ENCODE measurements at places on chromosomes 11 and 22.

DNA sequence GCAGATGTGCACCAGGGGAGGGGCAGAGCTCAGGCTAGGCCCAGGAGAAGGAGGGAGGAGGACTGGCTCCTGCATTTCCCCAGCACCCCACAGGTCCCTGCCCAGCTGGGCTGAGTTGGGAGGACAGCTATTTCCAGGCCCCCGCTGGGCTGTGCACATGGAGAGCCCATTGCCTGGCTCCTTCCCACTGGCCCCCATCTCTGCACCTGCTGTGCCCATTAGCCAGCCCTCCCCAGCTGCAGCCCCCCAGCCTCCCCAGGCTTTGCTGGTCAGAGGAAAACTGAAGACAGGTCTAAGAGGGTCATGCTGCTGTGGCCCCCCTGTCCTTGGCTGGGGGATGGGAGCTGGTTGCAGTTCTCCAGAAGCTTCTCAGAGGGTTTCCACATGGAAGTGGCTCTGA, 81.8 kb upstream of the SHANK2 start:
- no peak for DNase-seq

GRCh38 chr11:8011371-8011770, 24.2 kb downstream of the EIF3F start:
- no peak for DNase-seq

GRCh38 chr11:11528986-11529385, 92.8 kb downstream of the GALNT18 start:
- DNase-seq = no peak

GRCh38 chr11:134752526-134752925, 340.5 kb upstream of the B3GAT1 start:
- no peak for DNase-seq

- no peak for DNase-seq
Measured at GRCh38 chr22:26620197-26620596, 1.6 kb upstream of the CRYBA4 start.

DNA sequence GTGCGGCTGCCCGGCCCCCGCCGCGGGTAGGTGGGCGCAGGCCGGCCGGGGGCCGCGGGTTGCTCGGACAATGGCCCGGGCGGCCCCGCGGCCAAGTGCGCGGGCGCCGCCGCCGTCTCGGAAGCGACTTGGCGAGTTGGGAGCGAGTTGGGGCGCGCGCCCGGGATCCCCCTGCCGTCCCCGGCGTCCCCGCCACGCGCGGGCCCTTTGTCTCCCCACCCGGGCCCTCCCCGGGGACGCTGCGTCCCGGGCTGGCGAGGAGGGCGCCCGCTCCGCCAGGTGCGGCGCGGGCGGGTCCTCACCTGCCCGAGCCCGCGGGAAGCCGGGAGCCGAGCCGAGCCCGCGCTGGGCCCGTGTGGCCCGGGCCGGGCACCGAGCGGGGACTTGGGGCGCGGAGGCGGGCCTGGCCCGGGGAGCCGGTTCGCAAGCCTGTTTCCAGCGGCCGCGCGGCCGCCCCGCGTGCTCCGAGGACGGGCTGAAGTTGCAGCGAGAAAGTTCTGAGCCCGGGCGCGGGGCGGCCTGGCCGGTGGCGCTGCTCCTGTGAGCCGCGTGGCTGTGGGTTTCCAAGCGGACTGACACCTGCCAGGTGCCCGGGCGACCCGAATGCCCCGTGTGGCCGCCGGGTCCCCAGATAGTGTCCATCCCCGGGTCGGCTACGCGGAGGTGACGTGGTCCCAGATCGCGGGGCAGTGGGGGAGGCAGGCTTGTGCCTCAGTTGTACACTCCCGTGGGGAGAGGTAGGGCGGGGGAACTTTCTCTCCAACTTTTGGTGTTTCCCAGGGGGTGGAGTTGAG, 586 bp downstream of the LRP5 start:
- DNase-seq = no peak

GRCh38 chr11:21412652-21413383, 743.4 kb downstream of the NELL1 start:
- no peak for DNase-seq

DNA sequence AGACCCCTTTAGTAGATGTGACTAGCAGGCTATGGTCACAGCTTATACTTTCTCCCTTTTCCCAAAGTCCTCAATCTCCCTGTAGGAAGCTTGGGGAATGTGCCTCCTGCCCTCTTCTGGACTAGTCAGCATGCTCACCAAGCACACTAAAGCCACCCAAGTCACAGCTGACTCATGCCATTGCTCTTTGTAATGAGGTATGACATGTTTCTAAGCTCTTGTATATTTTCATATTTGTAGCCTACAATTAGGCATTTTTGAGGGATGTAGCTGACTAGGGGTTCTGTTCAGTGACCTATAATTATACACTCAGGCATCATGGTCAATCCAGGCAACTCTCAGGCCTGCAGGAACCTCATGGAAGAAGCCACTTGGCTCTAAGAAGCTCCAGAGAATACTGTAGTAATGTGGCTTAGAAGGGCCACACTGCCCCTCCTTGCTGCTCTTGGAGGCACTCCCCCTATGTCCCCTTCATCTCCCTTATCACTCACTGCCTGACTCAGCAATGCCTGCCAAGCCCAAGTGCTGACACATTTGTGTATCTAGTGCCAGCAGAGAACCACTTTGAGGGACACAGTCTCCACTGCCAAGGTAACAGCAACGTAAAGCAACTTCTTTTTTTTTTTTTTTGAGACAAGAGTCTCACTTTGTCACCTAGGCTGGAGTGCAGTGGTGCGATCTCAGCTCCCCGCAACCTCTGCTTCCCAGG, 86.2 kb downstream of the RPL27A start:
- no peak for DNase-seq

DNA sequence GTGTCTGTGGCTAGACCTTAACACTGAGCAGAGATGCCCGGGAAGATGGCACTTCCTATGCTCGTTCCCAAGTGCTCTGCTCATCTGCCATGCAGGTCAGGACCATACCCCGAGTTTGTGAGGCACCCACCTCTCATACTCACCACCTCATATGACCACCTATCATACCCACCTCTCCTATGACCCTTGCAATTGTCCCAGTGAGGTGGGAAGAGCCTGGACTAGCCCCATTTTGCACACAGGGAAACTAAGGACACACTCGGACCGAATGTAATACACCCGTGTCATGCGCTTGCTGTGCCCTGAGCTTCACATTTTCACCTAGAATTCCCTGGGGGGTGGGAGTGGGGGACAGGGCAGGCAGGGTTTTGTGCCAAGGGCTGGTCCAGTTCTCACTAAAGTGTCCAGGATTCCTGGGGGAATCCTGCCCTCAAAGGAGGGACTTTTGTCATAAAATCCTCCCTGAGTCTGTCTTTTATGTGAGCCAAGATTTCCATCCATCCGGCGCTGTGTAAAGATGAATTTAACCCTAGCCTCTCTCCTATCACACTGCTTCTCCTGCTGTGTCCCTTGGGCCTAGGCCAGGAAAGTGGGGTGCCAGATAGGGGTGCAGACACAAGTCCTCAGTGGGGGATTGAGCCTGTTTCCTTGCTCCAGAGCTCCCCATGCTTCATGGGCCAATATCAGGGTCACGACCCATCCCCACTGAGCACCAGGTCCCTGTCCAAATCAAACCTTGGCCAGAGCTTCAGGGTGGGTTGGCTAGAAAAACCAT, 20.0 kb downstream of the TPBGL start:
- DNase-seq = no peak

DNA sequence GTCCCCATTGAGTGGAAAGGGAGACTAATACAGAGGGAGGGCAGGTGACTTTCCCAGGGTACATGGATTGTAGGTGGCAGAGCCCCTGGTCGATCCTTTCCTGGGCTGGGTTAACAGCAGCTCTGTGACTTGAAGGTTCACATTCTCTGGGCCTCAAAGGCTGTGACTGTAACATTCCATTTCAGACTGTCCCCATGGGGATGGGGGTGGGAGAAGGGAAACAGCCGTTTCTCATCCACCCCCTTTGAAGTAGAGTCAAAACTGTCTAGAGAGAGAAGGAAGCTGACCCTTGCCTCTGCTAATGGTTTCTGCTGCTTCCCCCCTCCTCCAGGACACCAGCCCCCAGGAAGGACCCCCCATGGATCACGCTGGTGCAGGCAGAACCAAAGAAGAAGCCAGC, 19.2 kb downstream of the MICALL1 start:
- no peak for DNase-seq

GRCh38 chr11:2916892-2917645, 12.2 kb downstream of the PHLDA2 start:
- no peak for DNase-seq

DNA sequence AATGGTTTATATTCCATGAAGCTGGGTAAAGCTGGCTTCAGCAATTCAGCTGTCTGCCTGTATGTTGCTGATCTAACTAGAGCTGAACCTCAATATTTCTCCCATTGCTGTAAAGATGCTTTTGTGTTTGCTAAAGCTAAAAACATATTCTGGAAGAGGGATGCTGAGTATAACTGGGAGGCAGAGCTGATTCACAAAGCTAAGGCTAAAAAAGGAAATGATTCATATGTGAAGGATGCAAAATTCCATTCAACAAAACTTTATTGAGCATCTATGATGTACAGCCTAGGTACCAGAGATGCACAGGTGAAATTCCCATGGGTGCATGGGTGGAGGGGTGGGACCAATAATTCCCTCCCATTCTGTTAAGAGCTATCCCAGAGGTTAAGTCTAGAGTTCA, 193.9 kb downstream of the KIF18A start:
- no peak for DNase-seq

DNA sequence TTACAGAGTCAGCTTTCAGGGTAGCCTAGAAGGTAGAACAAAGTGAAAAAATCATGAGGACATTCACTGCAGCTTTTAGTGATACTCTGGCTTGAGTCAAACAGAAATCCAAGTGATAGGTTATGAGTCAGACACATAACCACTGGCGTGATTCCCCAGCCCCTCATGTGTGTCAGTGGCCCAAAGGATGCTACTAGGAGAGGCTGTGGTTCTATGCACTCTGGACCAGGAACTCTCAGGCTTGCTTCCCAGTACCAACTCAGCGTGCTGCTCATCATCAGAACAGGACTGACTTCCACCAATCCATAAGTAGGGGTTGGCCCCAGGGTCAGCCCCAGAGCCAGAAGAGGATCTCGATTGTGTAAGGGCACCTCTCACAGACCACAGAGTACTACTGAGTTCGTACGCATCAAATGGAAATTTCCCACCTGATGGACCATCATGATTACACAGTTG, 116.8 kb downstream of the MED15 start:
- no peak for DNase-seq

DNA sequence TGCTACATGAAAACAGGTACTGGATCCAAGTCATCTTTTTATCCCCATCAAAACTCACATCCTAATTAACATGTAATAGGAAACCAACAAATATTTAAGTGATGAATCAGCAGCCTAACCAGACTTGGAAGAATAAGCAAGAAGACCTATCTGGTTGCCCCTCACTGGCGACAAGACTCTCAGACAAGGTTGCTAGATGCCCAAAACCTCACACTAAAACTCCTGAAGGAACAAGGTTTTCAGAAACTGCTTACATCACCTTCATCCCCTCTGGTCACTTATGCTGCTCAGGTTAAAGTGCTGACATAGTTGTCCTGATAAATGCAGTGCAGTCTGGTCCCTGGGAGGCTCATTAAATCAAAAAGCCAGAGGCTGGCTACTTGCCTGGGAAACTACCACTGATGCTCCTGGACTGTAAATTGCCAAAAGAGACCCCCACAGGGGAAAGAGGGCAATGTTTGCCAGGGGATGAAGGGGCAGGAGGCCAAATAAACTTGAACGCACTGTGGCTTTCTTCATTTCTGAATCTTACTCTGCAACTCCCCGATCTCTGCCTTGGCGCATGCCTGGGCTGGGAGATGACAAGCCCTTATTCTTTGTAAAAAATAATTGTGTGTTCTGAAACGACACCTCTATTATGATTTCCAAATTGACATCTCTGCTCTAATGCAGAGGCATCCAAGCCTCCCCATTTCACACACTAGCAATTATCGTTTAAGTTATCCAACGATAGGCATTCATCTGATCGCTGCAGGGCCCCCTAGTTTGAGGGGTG, 72.7 kb downstream of the AMBRA1 start:
- no peak for DNase-seq

- DNase-seq = peak; percentile 42
Measured at GRCh38 chr11:13277768-13278608, at the start of gene BMAL1. Gene BMAL1 (plus strand): TSS chr11:13277790. CDS start chr11:13354309, 76,519 bp downstream.

DNA sequence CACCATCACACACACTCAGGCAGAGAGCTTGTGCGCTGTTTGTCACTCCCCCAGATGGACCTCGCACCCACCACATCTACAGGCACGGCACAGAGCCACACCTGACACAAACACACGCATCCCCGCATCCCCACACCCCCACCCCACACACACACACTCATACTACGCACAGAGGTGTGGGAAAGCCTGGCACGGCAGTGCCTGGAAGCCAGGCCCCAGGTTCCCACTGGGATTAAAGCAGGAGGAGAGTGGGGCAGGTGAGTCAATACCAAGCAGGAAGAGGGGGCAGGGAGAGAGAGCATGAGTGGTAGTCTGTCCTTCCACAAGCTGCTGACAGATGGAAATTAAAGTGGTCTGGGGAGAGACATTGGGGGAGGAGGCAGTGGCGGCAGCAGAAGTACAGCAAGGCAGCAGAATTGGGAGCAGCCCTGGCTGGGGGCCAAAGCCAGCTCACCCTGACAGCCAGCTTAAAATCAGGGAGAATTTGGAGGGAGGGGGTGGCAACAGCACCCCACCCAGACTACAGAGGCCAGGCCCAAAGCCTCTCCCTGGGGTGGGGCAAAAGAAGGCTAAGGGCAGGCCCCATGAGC, 20.7 kb downstream of the TNKS1BP1 start:
- no peak for DNase-seq

DNA sequence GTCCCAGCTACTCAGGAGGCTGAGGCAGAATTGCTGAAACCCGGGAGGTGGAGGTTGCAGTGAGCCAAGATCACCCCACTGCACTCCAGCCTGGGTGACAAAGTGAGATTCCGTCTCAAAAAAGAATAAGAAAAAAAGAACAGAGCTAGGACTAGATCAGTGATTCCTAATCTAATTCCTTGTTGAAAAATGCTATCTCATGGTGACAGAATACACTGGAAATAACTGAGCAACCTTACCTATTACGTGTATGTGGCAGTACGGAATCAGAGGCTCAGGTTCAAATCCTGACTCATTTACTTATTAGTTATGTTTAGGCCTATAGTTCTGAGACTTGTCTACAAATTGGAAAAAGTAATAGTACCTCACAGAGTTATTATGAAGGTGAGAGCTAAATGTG, 19.5 kb upstream of the RCE1 start:
- DNase-seq = no peak

- DNase-seq = no peak
Measured at GRCh38 chr11:10499452-10499851, 41.5 kb downstream of the RNF141 start.

DNA sequence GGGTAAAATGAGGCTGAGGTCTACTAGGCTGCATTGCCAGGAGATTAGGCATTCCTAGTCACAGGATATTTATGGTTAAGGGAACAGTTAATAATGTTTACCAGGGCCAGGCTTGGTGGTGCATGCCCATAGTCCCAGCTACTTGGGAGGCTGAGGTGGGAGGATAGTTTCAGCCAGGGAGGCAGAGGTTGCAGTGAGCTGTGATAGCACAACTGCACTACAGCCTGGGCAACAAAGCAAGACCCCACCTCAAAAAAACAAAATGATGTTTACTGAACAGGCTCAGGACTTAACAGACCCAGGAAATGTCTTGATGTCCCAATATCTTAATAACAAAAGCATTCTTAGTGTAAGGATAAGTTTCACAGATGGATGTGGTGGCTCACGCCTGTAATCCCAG, 2.8 kb upstream of the MRPL16 start:
- no peak for DNase-seq
